ENCODE measurements at places on chromosomes 1 and 21.

- DNase-seq = peak; percentile 44
Observed at GRCh38 chr1:110554871-110555801, 36.2 kb upstream of the KCNA10 start.

DNA sequence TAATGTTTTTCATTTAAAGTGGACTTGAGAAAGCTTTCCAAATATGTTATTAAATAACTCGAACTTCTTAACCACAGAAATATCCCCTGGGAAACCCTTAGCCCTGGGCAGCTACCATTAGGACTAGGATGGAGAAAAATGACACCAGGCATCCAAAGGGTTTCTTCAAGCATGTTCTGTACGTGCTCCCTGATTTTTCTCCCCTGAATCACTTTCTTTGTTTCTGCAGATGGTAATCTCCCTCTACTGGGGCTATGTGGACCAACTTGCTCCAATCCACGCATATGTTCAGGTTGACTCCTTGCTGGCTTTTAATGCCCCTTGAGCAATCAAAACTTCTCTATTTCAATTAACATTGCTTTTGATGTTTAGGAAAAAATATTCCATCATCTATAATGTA, 312.7 kb upstream of the C1orf87 start:
- no peak for DNase-seq

DNA sequence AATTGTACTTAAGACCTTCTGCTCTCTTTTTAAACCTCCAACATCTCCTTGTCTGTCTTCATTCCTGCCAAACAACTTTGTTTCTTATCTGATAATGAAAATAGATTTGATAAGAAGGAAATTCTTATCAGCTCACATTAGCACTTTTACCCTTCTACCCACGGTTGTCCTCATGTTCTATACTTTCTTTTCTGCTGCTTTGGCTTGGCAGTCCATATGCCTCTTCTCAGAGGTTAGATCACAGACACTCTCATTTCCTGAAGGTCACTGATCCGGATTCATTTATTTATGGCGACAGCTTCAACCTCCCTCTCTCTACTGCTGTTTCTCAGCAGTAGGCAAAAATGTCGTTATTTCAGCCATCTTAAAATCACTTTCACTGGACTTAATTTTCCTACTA, 2015.8 kb downstream of the NCAM2 start:
- DNase-seq = no peak

DNA sequence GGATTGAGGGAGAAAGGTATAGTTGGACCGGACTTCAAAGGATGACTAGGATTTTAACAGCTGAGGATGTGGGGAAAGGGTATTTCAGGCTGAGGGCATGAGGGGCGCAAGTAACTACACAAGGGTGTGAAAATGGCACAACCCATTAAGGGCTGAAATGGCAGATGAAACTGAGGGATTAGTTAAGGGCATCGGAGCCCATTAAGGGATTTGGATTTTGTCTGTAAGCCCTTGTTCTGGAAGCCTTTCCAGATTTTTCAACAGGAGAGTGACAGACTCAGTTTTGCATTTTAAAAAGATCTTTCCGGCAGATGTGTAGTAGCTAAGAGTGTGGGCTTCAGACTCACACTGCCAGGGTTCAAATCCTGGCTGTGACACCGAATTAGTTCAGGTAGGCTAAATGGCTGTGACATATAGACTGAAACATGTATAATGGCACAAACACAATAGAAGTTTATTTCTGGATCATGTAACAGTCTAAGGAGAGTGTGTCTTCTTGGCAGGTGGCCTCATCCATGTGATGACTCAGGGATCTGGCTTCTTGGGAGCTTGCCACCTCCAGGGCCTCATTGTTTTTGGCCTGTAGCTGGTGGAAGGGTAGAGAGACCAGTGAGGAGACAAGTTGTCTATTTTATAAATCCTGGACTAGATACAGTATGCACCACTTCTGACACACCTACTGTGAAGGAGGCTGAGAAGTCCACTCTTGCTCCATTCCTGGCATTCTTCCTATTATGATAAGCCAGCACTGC, 49.6 kb downstream of the UBE2T start:
- DNase-seq = no peak

- no peak for DNase-seq
Observed at GRCh38 chr1:230863449-230863848, 4.9 kb downstream of the C1orf198 start.

Measured in effector memory CD8-positive, alpha-beta T cell (primary cell).